ENCODE measurements at places on chromosomes 11 and 22.
A peak's percentile ranks its signal among the peaks of the same experiment; 100 is the strongest.

GRCh38 chr11:70029115-70029860 lies 48.8 kb upstream of the ANO1 start:
- DNase-seq, result no peak

GRCh38 chr11:72236774-72237111 lies 7.2 kb downstream of the PHOX2A start:
- no peak for DNase-seq

DNA sequence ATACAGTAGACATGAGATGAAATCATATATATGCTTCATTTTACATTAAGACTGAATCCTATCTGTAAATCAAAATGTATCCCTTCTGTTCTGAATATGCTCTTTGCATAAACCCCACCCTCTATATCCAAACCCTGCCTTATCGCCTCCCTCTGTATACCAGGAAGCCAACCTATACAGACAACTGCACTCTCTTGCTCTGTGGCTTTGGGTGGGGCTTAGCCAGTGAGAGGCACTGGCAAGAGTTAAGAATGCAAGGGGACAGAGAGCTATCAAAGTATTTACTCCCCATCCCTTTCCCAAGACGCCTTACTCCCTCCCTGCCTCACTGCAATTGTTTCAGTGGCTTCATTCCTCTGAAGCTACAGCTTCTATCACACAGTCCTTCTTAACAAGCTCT lies 309.8 kb downstream of the TTC28 start:
- DNase-seq, result no peak

DNA sequence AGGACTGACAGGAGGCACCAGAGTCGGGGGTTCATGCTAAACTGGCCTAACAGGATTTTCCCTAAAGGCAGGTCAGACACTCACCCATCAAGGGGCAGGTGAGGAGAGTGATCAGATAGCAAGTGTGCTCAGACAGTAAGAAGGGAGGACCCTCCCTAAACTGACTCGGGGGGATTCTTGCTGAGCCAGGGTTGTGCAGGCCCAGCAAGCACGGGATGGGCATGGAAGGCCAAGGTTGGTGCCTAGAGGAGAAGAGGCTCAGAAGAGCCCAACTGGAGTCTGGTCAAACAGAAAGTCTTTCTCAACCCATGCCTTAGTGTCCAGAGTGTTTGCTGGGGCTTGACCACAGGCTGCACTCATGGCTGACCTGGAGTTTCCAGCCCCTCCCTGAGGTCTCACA lies 6.2 kb upstream of the APOL1 start:
- DNase-seq, result no peak

GRCh38 chr11:696955-697491 lies 1.4 kb downstream of the TMEM80 start:
- no peak for DNase-seq

GRCh38 chr11:99522467-99523173 lies 501.9 kb downstream of the CNTN5 start:
- DNase-seq, result no peak

DNA sequence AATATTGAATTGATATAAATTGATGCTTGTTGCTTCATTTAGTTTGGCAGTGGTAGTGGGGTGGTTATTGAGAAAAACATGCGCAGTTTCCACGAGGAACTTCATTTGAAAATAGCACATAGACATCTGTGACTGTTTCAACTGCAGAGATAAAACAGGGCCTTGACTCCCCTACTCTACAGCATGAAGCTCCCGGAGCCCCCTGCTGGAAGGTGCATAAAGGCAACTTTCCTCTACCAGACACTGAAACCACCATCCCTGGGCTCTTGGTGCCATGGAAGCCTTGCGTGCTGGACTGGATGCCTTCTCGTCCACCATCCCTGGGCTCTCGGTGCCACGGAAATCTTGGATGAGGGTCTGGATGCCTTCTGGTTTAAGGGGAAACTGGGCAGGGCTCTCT lies 195.9 kb downstream of the CSNK2A3 start:
- DNase-seq, result no peak

- peak; percentile 79 for DNase-seq
Observed at GRCh38 chr22:32080904-32081303, 37.8 kb downstream of the SLC5A1 start.

DNA sequence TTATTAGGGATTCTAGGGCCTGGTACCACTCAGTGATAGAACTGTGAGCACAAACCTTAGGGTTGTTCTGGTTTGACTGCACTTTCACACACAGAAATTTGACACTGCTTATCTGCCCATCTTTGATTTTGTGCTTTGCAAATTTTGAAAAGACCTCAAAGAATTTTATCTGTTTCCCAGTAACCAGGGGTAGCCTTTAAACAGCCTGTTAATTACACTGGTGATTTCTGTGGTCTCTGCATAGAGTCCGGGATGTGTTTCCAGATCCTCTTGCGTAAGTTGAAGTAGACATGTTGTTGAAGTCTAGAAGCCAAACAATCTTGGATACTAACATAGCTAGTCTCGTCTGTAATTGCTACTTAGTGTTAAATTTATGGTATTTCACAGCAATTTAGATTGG lies 75.3 kb downstream of the C22orf31 start:
- DNase-seq, result no peak

DNA sequence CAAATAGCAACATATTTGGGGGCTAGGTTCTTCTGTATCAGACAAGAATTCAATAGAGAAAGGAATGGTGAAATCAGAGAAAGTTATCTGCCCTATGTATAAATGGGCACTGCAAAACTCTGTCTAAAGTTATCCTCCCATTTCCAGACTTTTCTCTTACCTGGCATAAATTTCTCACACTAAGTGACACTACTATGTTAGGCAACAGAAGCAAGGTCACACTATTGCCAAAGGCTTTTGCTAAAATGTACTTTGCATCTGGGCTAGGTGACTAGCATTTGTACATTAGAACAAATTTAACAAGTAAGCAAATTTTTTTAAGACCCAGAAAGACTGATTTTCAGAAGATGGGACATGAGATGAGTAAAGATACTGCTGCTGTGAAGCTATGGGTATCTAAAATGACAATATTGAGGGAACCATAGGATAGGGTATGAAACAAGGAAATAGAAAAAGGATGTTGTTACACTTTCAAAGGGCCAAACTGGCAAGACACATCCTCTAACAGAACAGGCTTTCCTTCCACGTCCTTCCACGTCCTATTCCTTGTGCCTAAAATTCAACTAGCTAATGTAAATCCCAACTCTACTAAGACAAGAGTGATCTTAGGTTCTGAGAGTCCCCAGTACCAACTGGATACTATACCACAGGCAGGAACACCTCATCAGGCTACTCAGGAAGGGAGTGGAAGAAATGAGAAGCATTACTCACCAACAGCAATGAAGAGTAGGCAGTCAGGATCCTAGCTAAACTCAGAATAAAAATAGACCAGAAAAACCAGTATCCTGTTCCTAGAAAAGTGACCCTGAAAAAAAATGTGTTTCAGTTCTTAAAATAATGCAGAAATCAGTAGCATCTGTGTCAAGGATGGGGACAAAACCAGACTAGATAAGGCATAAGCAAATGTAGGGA lies 22.6 kb downstream of the GDPD4 start:
- DNase-seq, result no peak

GRCh38 chr11:9693801-9694553 lies 30.1 kb downstream of the SWAP70 start:
- no peak for DNase-seq

GRCh38 chr11:125949271-125950177 lies 3.7 kb downstream of the VSIG10L2 start:
- no peak for DNase-seq

- peak; percentile 73 for DNase-seq
Observed at GRCh38 chr11:45918331-45918941, 759 bp upstream of the PEX16 start.

DNA sequence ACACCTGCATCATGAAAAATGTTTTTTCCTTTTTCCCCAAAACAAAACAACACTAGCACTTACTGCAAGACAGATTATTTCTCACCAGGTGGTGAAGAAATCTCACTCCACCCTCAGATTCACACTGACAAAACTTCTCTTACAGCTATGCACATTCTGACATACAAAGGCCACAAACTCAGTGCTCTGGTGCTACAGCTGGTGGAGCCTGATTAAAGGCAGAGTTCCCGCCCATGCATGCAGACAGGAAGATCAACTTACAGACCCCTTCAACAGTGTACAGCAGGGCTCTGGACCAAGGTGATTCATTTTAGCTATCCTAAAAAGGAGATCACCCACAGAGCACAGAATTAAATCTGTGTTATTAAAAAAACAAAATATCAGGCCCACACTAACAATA lies 112.6 kb downstream of the CADM1 start:
- DNase-seq, result no peak

- no peak for DNase-seq
Observed at GRCh38 chr11:78684377-78684776, 109.7 kb upstream of the NARS2 start.

GRCh38 chr11:68168694-68169093 lies 44.4 kb downstream of the KMT5B start:
- DNase-seq, result no peak

- DNase-seq, result no peak
Observed at GRCh38 chr11:33772300-33772699, 2.0 kb downstream of the FBXO3 start.

GRCh38 chr22:17785185-17786184 lies 11.2 kb upstream of the BID start:
- DNase-seq, result peak; percentile 53

DNA sequence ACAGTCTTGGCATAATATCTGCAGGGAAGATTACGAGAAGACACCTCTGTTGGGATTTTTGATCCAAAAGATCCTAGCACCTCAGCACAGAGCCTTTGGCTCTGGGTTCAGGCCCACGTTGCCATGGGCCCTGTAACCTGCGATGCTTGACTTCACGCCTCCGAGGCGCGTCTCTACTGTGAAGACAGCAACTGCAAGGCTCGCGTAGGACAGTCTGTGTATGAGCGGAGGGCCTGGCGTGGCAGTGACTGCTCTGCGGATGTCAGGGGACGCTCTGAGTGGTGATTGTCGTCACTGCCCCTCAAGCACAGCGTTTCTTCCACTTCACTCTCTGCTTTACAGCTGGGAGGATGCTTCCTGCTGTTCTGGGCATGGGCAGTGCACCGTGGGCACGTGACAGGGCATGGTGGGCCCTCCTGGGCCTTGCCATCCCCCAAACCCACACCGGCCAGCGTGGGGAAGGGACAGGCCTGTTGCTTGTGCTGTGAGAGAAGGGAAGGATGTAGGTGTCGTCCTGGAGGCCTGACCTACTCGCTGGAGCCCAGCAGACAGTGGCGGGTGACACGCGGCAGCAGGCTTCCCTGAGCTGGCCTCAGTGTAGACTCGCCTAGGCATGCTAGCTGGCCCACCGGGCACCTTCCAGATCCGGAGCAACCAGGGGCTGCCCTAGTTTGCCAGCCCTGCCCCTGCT lies 26.5 kb downstream of the GLB1L2 start:
- no peak for DNase-seq

GRCh38 chr11:8403310-8403709 lies 139.6 kb upstream of the LMO1 start:
- no peak for DNase-seq

- DNase-seq, result peak; percentile 73
Observed at GRCh38 chr11:74570266-74571061, 21.9 kb upstream of the POLD3 start.

- no peak for DNase-seq
Observed at GRCh38 chr11:88330826-88331428, 6.6 kb downstream of the CTSC start.

GRCh38 chr22:25080855-25081254 lies 118.8 kb upstream of the CRYBB3 start:
- DNase-seq, result no peak

- no peak for DNase-seq
Observed at GRCh38 chr11:82233201-82233600, 500.5 kb downstream of the FAM181B start.

GRCh38 chr11:81301166-81301830 lies 1432.4 kb downstream of the FAM181B start:
- DNase-seq, result no peak

DNA sequence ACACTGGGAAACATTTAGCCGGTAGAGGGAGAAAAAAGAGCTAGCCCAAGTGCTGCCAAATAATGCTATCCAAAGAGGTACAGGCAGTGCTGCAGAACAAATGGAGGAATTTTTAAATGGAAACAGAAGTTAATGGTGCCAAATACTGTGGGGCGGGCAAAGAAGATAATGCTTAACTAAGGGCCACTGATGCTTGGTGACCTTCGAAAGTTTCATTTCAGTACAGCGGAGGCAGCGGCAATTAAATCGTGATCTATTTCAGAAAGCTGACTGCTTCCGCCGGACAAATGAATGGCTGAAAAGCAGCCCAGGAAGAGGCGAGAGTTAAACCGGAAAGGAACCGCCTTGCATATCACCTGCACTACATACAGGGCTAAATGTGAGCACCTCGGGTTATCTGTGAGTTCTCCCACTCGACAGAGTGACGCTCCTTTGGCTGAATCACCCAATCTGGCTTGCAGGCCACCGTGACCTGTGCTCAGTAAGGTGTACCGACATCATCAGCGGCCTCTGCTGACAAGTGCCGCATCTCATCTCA lies 42.1 kb downstream of the CADM1 start:
- no peak for DNase-seq

DNA sequence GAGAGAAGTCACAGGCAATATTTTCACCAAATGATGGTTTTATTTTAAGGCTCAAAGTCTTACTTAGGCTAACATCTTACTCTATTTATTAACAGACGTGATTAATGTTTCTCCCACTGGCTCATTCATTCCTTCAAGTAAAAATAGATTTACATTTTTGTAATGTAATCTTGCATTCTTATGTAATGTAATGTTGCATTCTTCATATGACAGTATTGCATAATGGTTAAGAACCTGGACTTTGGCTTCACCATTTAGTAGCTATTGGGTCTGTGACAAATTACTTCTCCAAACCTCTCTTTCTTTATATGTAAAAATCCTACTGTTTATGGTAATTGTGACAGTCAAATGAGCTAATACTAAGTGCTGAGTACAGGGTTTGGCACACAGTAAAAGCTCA lies 3.3 kb upstream of the DIXDC1 start:
- no peak for DNase-seq

DNA sequence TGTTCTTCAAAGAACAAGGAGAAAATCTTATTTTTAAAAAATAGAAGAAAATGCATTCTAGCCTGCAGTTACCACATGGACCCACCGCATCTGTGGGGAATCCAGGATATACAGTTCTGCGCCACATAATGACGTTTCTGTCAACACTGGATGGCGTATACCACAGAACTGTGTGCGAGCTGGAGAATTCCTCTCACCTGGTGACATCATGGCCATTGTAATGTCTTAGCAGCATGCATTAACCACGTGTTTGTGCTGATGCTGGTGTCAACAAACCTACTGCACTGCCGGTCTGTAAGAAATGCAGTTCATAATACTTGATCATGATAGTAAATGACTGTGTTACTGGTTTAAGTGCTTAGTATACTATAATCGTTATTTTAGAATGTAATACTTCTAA lies 174.7 kb downstream of the TBC1D22A start:
- DNase-seq, result no peak

DNA sequence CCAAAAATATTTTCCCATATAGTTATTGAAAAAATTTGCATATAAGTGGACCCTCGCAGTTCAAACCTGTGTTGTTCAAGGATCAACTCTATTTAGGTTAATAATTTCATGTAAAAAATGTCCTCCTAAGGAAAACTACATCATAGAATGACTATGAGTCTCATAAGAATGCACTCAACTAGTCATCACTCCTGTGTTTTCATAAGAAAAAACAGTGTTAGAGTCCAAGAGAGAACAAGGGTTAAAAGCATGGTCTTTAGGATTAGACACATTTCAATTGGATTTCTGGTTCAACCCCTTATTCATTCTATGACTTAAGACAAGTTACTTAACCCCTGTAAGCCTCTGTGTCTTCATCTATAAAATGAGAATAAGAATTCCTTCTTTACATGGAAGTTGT lies 5.1 kb downstream of the PARVA start:
- no peak for DNase-seq

All from COLO829 (cell line).